ENCODE measurements at places on chromosomes 1 and 21. TPM values are rescaled to one million over a fixed set of nuclear protein-coding genes. Genes with fewer than 3 reads are reported as not detected.

Gene TSPAN1
- total RNA-seq, result 155 TPM

Gene DHDDS
- 56.7 TPM for total RNA-seq

Gene METTL13
- 18.5 TPM for total RNA-seq

- DNase-seq, result no peak
Observed at GRCh38 chr1:45568421-45568820, 15.4 kb upstream of the NASP start.

GRCh38 chr1:18922319-18922726 is 20.0 kb upstream of the ALDH4A1 start:
- peak; percentile 58 for DNase-seq

GRCh38 chr1:115976921-115977498 is 697 bp downstream of the SLC22A15 start:
- DNase-seq, result no peak

DNA sequence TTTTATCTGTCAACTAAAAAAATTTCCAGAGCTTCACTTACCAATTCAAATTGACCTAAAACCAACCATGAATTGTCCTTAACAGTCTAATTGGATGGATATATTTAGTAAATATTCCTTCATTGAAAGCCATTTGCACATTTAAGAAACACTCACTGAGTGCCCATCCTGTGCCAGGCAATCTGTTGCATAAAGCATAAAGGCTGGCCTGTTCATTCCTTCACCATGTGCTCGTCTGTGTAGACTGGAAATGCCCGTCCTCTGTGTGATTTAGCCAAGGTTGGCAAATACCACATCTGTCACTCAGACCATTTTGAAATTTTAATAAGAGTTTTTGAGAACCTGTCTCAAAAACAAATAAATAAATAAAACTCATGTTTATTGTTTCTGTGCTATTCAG is 57.1 kb downstream of the ZNF684 start:
- DNase-seq, result no peak

- no peak for DNase-seq
Observed at GRCh38 chr1:65208563-65208973, 60.6 kb downstream of the AK4 start.

All from mammary epithelial cell (primary cell).